OCI-M1 (cell line): ENCODE measurements at places on chromosomes 11 and 22.

DNA sequence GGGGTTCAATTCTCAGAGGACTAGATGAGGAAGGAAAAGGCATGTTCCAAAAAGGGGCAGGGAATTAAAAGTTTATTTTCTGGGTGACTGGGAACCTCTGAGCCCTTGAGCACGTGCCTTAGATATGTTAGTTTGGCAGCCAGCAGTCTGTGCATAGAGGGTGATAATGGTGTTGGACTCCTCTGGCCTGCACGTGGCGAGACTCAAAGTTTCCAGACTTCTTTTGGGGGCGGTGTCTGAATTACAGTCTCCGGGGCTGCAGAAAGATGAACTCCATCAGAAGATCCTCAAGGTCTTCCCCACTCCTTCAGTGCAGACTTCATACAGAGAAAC lies 861 bp upstream of the ZNRF3 start:
- DNase-seq, result peak; percentile 72

DNA sequence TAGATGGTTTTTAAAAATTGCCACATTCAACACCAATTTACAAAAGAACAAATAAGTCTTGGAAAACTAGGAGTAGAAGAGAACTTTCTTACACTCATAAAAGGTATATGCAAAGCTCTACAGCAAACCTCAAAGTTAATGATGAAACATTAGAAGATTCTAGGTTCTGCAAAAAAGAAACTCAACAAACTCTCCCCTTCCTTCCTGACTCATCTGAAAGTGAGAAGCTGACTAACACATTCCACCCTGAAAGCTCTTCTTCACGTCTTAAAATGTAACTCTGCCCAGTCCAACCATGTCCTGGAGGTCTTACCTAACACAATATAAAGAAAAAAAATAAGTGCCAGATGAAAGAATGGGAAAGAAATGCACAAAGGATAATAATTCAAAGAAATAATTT lies 218.9 kb upstream of the ISX start:
- DNase-seq, result peak; percentile 64

DNA sequence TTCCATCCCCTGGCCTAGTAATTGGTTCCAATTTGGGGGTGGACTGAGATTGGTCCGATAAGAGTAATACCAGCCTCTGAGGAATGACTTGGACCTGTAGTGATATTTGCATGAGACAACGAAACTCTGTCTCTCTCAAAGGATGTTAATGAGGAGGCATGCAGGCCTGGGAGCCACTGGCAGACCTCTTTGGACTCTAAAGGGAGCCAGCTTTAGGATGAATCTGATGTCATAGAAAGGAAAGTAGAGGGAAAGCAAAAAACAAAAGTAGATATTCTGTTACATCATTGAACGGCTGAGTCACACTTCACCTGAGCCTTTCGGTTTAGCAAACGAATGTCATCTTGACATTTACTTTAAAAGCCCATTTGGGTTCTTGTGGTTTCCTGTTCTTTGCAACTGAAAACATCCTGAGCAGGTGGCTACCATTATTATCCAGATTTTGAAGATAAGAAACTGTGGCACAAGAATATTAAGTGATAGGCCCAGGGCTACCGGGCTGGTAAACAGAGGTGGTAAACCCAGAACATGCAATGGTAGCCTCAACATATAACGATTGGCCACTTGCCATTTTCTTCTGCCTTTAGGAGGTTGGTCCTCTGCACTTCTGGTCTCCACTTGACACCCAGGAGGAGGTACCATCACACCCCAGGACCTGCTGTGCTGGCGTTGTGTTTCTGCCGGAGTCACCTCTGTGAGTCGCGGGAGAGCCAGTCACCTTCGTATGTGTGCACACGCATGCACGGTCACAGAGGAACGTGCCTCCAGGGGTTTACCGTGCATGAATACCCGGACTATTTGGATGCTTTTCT lies 42.7 kb downstream of the RTL6 start:
- no peak for DNase-seq

GRCh38 chr11:37817727-37818270 lies 1219.8 kb upstream of the RAG2 start:
- no peak for DNase-seq

- DNase-seq, result peak; percentile 82
Observed at GRCh38 chr22:29040385-29041275, 21.0 kb downstream of the C22orf31 start.

- DNase-seq, result no peak
Observed at GRCh38 chr11:119148720-119149017, 183 bp upstream of the ABCG4 start.

- no peak for DNase-seq
Observed at GRCh38 chr11:3989276-3989920, 105.2 kb upstream of the RRM1 start.

GRCh38 chr22:41768430-41768829 lies 32.0 kb upstream of the CCDC134 start:
- peak; percentile 17 for DNase-seq

DNA sequence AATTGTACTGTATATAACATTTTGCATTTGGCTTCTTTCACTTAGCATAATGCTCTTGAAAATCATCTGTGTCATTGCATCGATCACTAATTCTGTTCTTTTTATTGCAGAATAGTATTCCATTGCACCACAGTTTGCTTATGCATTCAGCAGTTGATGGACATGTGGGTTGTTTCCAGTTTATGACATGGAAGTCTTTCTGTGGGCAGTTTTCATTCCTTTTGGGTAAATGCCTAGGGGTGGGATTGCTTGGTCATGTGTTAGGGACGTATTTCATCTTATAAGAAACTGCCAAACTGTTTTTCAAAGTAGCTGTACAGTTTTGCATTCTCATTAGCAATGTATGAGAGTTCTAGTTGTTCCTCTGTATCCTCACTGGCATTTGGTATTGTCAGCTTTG lies 127.0 kb downstream of the HIPK3 start:
- no peak for DNase-seq

- no peak for DNase-seq
Observed at GRCh38 chr11:19237381-19237780, 3.4 kb downstream of the E2F8 start.

- DNase-seq, result no peak
Observed at GRCh38 chr11:2750101-2750681, 50.4 kb upstream of the KCNQ1OT1 start.

GRCh38 chr11:32259641-32260081 lies 168.8 kb downstream of the RCN1 start:
- peak; percentile 46 for DNase-seq

GRCh38 chr22:23072911-23073491 lies 2.7 kb downstream of the GNAZ start:
- no peak for DNase-seq

DNA sequence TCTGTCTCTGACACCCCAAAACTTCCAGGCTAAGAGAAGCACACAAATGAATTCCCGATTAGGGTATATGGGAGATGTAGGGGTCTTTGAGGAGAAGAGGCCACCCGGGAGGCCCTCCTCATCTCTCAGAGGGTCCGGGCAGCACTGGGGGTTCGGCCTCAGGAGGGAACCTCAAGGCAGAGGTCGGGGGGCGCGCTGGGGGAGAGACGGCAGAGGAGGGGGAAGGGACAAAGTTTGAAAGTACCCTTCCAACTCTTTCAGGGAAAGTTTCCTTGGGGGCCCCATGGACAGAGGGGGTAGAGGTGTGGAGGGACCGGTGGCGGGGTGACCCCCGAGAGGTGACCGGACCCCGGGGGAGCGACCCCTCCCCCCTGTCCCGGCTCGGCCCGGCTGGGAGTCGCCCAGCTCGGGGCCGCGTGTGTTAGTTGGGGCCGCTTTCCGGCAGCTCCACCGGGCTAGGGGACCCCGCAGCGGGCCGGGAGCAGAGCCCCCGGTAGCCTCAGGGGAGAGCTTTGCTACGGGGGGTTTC lies 3.3 kb upstream of the GCAT start:
- peak; percentile 46 for DNase-seq

DNA sequence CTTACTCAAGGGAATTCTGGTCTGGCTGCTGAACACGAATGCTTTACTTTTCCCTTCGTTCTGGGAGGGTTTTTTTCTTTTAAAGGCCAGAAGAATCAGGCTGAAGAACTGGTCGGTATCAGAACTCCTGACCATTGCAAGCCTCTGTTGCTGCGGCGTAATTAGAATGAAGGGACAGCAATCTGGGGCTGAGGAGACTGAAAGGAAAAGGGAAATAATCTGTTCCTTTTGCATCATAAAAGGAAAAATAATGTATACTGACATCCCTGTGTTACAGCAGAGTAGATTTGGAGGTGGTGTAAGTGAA lies 670 bp downstream of the SC5D start:
- DNase-seq, result peak; percentile 84

GRCh38 chr11:112806876-112807275 lies 154.3 kb upstream of the NCAM1 start:
- no peak for DNase-seq

GRCh38 chr11:7457211-7457610 lies 28.1 kb upstream of the OLFML1 start:
- no peak for DNase-seq

- DNase-seq, result no peak
Observed at GRCh38 chr11:14018441-14018840, 55.9 kb downstream of the SPON1 start.

DNA sequence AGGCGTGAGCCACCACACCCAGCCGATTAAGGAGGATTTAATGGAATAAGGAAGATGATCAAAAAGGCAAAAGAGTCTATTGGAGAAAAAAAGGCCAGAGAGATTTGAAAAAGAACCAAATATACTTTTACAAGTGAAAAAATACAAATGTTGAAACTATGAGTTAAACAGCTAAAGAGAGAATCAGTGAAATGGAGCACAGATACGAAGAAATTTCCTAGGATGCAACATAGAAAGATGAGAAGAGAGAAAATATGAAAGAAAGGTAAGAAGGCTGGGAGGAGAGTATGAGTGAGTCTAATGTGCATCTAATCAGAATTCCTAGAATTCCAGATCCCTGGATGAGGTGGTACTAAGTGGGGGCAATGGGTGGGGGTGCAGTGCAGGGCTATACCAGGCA lies 19.4 kb upstream of the CELSR1 start:
- DNase-seq, result no peak

- DNase-seq, result no peak
Observed at GRCh38 chr22:40960145-40960544, 9.0 kb downstream of the RBX1 start.

DNA sequence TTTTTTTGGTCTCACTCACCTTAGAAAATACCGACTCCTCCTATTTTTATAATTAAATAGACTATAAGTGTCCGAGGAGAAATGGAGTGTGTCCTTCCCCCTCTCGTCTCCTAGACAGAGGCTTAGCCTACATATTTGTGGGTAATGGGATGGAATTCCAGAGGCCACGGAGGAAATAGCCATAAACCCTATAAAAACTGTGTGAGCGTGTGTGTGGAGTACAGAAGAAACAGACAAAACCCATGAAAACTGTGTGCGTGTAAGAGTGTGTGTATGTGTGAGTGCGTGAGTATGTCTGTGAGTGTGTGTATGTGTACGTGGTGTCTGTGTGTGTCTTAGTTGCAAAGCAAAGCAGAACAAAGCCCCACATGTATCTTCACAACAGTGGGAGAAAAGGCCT lies 883.5 kb downstream of the OPCML start:
- DNase-seq, result no peak

DNA sequence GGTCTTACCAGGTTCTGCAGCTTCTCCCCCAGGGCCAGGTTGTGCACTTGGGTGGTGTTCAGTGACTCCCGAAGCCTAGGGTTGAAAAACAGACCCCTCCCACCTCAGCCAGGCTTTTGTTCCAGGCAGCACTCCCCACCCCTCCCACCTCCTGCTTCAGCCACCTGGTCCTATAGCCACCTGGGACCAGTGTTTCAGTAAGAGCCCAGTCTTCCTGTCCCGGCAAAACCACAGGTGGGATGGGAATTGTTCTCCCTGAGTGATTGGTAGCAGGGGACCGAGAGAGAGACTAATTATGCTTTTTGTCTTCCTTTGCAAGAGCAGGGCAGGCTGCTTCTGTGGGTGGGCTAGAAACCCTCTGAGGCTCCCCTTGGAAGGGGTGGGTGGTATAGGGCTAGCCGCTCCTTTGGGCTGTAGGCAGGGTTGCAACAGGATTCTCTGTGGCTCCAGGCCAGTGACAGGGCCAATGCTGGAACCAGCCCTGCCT lies 8.5 kb upstream of the NAALADL1 start:
- no peak for DNase-seq

GRCh38 chr22:49210606-49211005 lies 617.1 kb downstream of the BRD1 start:
- no peak for DNase-seq

GRCh38 chr22:27129266-27129665 lies 471.9 kb downstream of the MIAT start:
- DNase-seq, result no peak

DNA sequence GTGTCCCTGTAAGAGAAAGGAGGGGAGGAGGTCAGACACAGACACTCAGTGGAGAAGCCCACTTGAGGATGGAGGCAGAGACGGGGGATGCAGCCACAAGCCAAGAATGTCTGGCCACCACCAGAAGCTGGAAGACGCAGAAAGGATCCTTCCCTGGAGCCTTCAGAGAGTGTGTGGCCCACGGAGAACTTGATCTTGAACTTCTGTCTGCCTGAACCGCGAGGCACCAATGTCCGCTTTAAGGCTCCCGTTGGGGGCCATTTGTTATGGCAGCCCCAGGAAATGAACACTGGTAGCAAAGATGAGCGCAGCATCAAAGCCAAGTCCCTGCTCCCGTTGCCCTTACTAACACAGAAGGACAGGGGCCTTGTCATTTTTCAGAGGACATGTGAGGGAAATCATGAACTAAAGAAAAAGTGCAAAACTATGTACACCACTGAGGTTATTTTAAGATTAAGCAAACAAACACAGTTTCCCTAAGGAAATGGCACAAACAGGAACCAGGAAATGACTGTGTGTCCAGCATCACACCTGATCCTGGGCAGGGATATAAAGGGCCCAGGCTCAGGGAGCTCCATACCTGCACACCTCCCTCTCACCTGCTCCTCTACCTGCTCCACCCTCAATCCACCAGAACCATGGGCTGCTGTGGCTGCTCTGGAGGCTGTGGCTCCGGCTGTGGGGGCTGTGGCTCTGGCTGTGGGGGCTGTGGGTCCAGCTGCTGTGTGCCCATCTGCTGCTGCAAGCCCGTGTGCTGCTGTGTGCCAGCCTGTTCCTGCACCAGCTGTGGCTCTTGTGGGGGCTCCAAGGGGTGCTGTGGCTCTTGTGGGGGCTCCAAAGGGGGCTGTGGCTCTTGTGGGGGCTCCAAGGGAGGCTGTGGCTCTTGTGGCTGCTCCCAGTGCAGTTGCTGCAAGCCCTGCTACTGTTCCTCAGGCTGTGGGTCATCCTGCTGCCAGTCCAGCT lies at the start of gene KRTAP5-6:
KRTAP5-6 (plus strand) TSS at position 588 of the 963 bp plus-strand sequence; CDS start at position 639, 51 bp downstream.
- DNase-seq, result no peak

DNA sequence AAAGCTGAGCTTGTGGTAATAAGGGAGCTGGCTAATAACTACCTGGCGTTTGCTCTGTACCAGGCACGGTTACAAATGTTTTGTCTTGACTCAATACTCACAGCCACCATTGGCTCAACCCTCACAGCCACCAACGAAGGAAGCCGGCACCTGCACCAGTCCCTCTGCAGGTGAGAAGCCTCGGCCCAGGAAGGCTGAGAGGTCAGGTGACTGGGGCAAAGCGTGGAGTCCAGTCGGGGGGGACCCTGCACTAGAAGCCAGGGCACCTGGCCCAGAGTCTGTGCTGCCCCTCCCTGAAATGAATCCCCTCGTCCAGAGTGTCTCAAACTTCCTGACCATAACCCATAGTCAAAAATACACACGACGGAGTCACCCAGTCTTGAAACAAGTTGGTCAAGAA lies 90.1 kb downstream of the PHF21B start:
- DNase-seq, result no peak
